Transverse colon (tissue), 4 donors: ENCODE measurements at places on chromosomes 16 and 17. TPM values are rescaled to one million over a fixed set of nuclear protein-coding genes. Genes with fewer than 3 reads are reported as not detected.
A peak's percentile ranks its signal among the peaks of the same experiment; 100 is the strongest.

RCVRN gene
- not detected for total RNA-seq

GRCh38 chr17:41512546-41513167 lies 6.0 kb downstream of the KRT15 start:
- no peak for DNase-seq

HOXB4 gene
- total RNA-seq = 2.0 TPM

DNA sequence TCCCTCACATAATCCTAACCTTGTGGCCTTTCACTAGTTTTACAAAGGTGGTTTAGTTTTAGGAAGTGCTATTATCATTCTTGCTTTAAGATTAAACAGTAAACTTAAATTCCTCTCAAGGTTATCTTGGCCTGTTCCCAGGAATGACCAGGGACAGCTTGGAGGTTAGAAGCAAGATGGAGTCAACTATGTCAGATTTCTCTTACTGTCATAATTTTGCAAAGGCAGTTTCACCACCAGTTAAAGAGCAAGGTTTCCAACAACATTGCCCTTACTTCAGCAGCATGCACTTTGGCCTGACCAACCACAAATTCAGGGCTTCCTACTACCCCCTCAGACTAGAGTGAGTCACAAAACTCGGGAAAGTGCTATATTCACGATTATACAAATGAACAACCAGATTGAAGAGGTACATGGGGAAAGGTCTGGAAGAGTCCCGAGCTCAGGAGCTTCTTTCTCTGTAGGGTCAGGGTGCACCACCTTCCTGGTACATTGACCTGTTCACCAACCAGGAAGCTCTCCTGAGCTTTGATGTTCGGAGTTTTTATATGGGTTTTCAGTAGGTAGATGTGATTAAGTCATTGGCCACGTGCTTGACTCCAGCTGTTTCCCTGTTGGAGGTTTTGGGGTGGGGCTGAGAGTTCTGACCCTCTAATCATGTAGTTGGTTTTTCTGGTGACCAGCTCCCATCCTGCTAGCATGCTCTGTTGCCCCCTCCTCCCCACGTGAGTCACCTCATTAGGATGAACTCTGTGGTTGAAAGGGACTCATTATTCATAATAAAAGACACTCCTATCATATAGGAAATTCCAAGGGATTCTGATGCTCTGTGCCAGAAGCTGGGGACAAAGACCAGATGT lies 19.4 kb downstream of the RHOT1 start:
- DNase-seq = peak; percentile 13

DNA sequence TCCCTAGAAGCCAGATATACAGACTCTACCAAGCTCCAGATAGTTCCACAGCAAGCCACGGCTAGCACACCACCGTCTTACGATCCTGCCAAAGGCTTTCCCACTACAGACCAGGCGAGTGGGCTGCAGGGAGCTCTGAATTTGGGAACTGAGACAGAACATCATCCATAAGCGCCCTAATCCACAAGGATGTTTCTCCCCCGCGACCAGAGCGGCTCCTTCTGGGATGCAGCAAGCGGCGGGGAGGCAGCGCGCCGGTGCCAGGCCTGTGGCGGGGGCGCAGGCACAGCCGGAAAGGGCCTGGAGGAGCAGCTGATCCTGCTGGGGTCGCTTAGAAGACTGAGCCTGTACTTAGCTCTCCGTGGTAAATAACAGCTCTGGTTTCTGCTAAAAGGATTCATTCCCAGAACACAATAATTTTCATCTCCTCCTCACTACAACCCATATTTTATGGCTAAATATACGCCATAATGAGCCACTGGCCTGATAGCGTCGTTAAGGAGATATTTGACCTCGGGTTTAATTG lies 16.2 kb upstream of the FOXF1 start:
- no peak for DNase-seq

DNA sequence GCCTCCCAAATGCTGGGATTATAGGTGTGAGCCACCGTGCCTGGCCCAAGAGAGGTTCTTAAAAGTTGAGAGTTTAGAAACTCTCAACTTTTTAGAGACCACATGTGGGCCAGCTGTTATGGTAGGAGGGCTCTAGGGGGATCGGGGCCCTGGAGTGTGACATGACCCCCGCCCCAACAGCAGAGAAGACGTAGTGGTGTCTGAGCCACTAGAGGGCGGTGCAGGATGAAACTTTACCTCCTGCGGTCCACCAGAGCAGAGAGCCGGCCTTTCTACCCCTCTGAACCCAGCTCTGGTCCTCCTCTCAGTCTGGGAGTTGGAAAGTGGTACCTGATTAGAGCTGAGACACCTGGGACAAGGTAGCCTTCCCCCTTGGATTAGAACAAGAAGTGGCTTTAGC lies 7.4 kb downstream of the CDK5RAP3 start:
- peak; percentile 50 for DNase-seq

SALL1 gene
- total RNA-seq = 1.6 TPM

DNA sequence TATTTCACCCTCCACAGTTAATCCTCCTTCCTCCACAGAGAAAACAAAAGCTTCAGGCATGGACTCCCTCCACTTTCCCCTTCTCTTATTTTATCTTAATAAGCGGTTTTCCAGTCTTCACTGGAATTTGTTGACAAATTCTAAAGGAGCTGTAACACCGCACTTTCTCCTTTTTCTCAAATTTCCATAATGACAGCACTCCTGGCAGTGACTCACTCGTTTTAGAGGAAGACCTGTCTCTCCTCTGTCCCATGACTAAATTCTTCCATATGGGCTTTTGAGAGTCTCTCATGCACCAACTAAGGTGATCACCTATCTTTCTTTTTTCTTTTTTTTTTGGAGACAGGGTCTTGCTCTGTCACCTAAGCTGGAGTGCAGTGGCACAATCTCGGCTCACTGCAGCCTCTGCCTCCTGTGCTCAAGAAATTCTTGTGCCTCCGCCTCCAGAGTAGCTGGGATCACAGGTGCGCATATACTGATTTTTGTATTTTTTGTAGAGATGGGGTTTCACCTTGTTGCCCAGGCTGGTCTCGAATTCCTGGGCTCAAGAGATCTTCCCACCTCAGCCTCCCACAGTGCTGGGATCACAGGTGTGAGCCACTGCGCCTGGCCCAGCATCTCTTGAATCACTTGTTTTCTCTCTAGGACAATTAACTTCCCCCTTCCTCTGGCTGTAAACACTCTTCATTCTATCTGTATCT lies 7.7 kb downstream of the ITGAM start:
- DNase-seq = no peak
